SJSA1 (cell line): ENCODE measurements at places on chromosomes 2 and 18.
A peak's percentile ranks its signal among the peaks of the same experiment; 100 is the strongest.

DNA sequence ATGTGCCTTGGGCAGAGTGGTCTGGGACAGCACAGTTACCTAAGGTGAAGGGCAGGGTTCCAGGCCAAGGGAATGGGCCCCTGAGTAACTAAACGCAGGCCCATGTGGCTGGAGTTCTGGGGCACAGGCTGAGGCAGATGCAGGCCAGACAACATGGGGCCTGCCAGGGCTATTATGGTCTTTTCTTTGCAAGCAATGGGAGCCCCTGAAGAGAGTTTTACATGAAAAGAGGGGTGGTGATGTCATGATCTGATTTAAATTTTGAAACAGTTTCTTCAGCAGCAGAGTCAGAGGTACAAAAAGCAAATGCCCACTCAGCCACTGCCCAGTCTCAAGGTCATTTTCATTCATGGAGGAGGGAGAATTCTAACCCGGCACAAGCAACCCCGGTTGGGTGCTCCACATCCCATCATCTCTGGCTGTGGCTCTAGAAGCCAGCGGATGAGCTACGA lies 5.6 kb downstream of the CHST10 start:
- DNase-seq = peak; percentile 11

DNA sequence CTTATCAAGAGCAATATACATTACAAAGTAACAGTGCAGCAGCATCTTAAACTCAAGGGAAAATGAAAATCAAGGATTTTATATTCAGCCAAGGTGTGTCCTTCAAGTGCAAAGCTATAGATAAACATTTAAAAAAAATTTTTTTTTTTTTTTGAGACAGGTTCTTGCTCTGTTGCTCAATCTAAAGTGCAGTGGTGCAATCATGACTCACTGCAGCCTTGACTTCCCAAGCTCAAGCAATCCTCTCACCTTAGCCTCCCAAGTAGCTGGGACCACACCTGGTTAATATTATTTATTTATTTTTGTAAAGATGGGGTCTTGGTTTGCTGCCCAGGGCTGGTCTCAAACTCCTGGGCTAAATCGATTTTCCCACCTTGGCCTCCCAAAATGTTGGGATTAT lies 9.0 kb downstream of the CDKL4 start:
- DNase-seq = no peak

GRCh38 chr2:120317180-120317533 lies 28.8 kb upstream of the INHBB start:
- no peak for DNase-seq

DNA sequence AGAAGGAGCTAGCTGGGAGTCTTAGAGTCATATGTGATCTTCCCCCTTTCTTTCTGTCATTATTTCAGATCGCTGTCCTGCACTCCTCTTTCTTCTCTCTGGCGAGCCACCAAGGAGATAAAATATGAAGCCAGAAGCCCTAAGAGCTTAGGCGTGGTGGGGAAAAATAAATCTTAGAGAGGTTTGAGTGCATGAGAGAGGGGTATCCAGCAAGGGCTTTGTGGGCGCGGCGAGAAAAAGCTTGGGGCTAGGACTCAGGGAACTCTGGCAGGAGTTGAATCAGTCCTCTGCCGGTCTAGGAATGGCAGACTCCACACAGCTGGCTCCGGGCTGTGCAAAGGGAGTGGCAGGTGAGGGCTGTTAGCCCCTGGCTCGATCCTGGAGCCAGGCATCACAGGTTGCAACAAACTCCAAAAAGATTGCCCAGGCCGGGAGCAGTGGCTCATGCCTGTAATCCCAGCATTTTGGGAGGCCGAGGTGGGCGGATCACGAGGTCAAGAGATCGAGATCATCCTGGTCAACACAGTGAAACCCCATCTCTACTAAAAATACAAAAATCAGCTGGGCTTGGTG lies 20.1 kb upstream of the IGFBP5 start:
- no peak for DNase-seq

DNA sequence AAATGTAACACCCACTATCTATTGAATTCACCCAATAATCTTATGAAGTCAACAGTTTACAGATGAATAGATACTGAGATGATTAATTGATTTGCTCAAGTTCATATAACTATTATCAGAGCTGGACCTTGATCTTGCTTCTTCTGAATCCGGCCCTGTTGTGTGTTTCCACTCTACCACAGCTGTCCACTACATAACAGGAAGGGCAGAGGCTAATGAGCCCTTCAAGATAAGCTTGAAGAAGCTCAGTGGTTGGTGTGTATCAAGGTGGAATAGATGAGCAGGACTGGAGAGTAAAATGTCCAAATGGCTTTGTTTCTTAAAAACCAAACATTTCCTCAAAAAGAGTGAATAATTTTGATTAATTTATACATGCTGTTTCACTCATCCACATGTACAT lies 56.4 kb upstream of the ITGB6 start:
- no peak for DNase-seq
